Retina (tissue), 1 donor: ENCODE measurements at places on chromosomes 1 and 21.
A peak's percentile ranks its signal among the peaks of the same experiment; 100 is the strongest.

- DNase-seq = no peak
These were observed 16.7 kb upstream of the PRDM15 start for GRCh38 chr21:41895643-41896493.

GRCh38 chr1:113804421-113805255 is 7.6 kb downstream of the RSBN1 start:
- DNase-seq = no peak

DNA sequence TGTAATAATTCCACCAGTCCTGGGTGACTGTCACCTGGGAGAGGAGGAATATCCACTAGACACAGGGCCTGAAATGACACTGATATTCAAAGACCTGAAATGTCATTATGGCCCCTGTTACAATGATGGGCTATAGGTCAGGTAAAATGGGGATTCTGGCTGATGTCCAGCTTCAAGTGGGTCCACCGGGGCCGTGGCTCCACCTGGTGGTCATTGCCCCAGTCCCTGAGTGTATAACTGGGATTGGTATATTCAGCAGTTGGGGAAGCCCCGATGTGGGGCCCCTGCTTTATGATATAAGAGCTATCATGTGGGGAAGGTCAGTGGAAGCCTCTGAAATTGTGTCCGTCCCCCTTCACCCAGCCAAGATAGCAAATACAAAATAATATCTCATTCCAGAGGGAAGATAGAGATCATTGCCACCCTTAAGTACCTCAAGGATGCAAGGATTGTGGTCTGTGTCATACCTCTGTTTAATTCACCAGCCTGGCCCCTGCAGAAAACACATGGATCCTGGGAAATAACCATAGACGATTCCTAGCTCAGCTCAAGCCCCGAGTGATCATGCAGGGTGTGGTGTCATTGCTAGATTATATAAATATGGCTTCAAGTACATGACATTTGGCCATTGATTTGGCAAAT is 19.4 kb downstream of the PLEKHO1 start:
- peak; percentile 72 for DNase-seq

GRCh38 chr1:162134646-162135045 is 65.2 kb downstream of the NOS1AP start:
- DNase-seq = no peak

DNA sequence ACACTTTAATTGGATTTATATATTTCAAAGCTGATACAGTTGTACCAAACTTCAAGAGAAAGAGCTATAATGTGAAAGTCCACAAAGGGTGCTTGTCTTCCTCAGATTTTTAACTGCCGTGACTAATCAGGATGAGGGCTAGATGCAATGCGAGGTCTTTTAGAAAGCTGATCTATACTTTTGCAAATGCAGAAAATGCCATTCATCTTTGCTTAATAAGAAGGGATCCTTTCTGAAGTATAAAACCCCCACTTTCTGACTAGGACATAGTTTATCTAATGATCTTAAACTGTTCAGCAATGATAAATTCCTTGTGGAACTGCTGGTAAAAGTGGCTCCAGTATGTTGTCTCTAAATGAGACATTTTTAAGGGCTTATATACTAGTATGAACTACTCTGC is 102.7 kb upstream of the NGF start:
- no peak for DNase-seq

GRCh38 chr1:231921646-231922345 is 295.2 kb downstream of the DISC1 start:
- no peak for DNase-seq

DNA sequence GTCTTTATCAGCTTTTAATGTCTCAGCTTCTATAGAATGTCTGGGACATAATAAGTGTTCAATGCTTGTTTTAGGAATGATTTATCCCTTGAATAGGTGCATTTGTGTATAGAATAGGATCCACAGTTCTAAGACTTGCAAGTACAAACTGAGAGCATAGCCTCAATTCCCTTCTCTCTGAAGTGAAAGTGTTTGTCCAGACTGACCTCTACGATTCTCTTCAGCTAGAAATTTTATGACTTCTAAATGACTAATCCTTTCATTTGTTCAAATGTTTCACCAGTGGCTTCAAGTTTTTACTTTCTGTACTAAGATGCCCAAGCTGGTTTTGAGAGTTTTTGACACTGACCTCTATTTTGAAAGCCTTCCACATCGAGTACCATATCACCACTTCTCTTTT is 608.2 kb upstream of the ADGRL4 start:
- no peak for DNase-seq

DNA sequence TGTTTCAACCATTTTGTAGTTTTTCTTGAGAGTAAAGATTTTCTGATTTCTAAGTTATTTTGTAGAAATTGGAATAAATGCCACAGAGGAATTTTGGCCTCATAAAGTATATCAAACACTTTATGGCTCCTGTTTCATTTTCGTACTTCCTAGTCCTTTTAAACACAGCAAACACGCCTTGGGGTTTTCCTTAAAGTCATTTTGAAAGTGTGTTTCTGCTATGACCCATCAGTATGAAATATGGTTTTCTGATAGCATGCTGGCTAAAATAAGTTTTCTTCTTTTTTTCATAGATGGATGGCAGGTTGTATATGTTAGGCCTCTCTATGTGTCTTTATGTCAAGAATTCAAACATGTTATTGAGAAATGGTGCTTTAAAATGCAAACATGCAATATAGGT is 940.1 kb upstream of the TMPRSS15 start:
- no peak for DNase-seq

GRCh38 chr1:66446261-66447001 is 87.5 kb upstream of the SGIP1 start:
- DNase-seq = peak; percentile 87

- DNase-seq = no peak
These were observed 40.4 kb upstream of the BMP8A start for GRCh38 chr1:39450956-39451606.

DNA sequence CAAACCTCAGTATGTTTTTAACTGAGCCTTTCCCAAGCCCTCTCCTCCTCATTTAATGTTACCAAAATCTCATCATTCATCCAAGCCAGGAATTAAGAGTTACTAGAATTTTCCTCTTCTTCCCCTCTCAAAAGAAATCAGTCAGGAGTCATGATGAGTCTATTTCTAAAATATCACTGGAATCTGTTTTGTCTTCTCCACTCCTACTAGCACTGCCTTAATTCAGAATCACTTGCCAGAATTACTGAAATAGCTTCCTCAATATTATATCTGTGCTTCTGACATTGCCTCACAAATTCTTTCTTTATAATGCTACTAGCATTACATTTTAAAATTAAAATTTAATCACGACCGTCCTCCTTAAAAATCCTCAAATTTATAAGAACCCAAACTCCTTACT is 106.1 kb downstream of the PTGER3 start:
- no peak for DNase-seq

DNA sequence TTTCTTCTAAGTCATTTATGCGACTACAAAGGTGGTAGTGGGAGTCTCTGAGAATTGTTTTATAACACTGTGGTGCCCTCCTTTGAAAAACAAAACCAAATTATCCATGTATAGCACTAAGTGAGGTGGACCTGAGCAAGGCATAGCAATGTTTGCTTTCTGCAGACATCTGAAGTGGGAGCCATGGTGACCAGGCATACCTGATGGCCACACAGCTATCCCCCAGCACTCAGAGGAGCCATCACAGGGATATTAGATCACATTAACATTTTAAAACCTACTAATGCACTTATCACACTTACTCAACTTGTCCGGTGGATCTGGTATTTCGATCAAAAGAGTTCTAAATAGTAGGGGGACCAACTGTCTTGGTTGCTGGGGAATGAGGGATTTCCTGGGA is 24.8 kb upstream of the AVPR1B start:
- no peak for DNase-seq

GRCh38 chr1:209710847-209711246 is 6.2 kb downstream of the HSD11B1 start:
- DNase-seq = no peak

DNA sequence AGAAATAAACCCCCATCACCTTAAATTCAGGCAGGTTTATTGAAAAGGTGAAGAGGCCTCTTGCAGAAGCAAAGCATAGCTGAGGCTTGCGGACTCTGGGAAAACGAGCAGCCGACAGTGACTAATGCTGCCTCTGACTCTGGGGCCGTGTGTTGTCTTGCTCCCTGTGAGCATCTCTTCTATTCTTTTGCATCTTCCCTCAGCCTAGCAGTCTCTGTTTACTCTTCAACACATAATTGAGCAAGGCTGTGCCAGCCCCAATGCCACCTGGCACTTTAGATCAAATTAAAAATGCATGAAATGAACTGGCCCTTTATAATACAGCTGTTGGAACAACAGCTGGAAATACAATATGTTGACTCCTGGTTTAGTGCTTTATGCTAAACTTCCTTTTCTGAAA is 18.4 kb upstream of the REG4 start:
- peak; percentile 8 for DNase-seq

DNA sequence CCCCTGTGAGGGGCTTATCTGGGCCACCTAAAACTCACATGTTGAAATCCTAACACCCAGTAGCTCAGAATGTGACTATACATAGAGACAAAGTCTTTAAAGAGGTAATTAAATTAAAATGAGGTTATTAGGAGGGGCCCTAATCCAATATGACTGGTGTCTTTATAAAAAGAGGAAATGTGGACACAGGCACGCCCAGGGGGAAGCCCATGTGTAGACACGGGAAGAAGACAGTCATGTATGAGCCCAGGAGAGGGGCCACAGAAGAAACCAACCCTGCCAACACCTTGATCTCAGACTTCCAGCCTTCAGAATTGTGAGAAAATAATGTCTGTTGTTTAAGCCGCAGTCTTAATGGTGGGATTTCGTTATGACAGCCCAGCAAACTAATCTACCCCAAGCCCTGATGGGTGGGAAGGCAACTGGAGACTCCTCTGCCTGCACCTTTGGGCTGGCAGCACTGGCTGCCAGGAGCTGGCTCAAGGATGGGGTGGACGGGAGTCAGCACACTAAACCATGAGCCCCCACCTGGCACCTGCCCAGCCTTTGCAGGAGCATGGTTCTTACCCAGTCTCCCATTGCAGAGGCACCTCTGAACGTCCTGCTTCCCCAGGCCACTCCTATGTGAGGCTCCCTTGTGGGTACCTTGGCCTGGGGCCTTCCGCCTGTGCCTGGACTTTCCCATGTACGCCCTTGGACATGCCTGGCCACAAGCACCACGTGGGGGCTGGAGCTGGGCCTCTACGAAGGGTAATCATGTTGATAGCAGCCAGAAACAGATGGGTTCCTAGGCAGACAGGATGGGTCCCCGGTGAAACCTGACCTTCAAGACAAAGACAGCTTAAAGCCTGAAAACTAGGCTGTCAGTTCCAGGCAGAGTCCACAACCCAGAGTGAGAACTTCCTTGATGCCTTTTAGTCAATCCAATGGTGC is 57.1 kb upstream of the DMRTB1 start:
- no peak for DNase-seq

- no peak for DNase-seq
These were observed 696.7 kb downstream of the PTPRU start for GRCh38 chr1:29933067-29933466.

GRCh38 chr21:38267991-38268863 is 11.4 kb downstream of the KCNJ15 start:
- no peak for DNase-seq

DNA sequence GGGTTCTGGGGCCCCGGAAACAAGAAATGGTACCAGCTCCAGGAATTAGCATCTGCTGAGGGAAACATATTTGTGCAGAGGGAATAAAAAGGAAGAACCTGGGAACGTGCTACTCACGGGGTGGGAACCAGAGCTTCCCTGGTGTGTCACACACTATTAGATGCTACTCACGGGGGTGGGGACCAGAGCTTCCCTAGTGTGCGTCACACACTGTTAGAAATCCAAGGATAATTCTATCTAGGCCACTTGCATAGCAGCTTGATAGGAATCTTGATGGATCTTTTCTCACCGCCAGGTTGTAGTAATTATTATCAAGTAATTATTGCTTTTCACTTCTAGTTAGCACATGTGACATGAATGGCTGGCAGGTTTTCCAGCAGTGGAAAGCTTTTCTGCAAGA is 54.5 kb upstream of the SCCPDH start:
- DNase-seq = no peak

- DNase-seq = no peak
These were observed 7.2 kb downstream of the RO60 start for GRCh38 chr1:193066606-193067005.

GRCh38 chr1:112363636-112364035 is 32.4 kb upstream of the CTTNBP2NL start:
- DNase-seq = no peak

GRCh38 chr1:15948091-15948591 is 27.8 kb downstream of the ZBTB17 start:
- no peak for DNase-seq

- DNase-seq = no peak
These were observed 6.9 kb upstream of the HPDL start for GRCh38 chr1:45319761-45320160.

DNA sequence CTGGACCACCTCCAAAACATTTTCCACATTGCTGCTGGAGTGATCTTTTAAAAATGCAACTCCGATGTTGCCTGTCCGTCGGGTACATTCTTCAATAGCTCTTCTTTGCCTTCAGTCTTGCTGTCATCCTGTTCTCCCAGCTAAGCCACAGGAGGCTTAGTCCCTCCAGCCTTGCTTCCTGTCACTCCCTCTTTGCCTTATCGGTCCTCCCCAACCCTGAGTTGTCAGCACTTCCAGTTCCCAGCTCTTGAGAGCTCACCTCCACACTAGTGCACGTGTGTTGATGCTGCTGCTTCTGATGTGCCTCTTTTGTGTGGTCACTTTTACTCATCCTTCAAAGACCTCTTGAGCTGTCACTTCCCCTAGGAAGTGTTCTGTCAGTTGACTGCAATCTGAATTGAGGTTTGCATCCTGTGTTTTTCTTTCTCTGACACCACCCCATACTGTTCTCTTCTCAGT is 15.3 kb downstream of the UCK2 start:
- DNase-seq = no peak

DNA sequence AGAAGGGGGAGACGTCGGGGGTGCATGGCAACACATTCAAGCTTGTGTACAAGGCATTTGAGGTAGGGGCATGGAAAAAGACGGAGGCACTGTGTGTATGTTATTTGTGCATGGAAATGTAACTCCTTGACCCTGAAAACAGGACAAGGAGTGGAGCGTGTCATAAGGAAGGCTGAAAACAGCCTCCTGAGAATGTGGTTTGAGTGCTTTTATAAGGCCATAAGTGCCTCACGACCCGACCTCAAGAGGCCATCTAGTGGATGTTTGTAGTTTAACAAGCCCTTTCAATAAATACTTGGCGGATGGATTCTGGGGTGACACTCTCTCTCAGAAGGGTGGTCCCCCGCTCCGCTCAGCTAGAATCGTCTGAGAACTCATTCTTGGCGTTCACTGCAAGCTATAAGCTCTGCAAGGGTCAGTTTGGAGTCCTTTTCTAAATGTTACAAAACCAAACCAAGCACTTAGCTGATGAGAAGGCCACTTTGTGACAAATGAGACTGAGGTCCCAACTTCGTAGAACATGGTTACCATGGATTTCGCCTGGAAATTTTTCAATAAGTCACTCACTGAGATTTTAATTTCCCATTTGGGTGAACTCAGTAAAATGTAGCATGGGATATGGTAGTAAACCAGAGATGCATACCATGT is 38.8 kb upstream of the CLCA4 start:
- DNase-seq = peak; percentile 51

- DNase-seq = no peak
These were observed 918 bp upstream of the CD2 start for GRCh38 chr1:116753312-116753711.
